Left kidney (tissue), 8 donors: ENCODE measurements at places on chromosomes 2 and 18. TPM values are rescaled to one million over a fixed set of nuclear protein-coding genes. Genes with fewer than 3 reads are reported as not detected.

GRCh38 chr2:23436346-23437098 is 51.5 kb downstream of the KLHL29 start:
- no peak for DNase-seq

DNA sequence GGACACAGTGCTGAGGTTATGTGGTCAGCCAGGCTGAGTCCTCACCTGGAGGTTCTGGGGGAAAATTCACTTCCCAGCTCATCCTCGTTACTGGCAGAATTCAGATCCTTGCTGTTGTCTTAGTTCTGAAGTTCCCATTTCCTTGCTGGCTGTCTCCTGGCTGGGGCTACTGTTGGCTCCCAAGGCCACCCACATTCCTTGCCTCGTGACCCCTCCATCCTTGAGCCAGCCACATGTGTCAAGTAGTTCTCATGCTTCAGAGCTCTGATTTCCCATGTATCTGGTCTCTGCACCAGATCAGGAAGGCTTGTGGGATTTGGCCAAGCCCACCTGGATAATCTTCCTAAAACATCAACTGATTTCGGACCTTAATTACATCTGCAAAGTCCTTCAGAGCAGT is 38.1 kb upstream of the RFX8 start:
- no peak for DNase-seq

SIX3 gene
- not detected for polyA plus RNA-seq

GPR17 gene
- polyA plus RNA-seq, result 0.85 TPM

DNA sequence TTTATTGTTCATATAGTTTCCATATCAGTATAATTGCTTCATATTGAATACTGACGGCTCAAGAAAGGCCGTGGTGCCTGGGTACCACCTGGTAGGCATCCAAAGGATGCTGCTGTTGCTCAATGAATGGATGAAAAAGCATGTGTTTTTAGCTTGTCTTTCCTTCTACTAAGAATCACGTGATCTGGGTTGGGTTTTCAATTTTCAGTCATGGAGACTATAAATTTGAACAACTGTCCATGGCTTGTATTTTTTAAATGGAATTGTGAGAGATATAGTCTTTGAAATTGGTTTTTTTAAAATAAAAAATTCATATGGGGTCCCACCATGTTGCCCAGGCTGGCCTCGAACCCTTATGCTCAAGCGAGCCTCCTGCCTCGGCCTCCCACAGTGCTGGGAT is 25.3 kb downstream of the EMILIN2 start:
- DNase-seq, result no peak
